LHCN-M2 (cell line): ENCODE measurements at places on chromosomes 3 and 15.
A peak's percentile ranks its signal among the peaks of the same experiment; 100 is the strongest.

GRCh38 chr15:94119298-94119811 lies 112.0 kb upstream of the MCTP2 start:
- DNase-seq, result no peak

DNA sequence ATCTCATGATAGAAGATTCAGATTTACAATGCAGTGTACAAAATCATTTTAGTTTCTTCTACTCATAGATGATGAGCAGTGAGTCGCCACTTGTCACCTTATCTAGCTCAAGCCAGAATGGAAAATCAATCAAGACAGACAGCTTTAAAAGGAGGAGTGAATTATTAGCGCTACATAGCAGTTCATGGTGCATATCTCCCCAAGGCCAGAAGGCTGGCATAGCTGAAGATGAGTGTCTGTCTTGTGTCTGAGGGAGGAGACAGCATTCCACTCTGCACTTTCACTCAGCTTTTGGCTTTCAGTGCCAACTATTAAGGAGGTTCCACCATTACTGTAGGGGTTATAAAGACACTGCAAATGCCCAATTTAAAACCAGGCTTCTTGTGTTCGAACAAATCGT lies 804.1 kb upstream of the LMCD1 start:
- no peak for DNase-seq

- no peak for DNase-seq
Observed at GRCh38 chr3:195906865-195907683, 1.3 kb downstream of the TNK2 start.

- no peak for DNase-seq
Observed at GRCh38 chr3:45889337-45889736, 3.0 kb downstream of the CCR9 start.

GRCh38 chr3:108412121-108412750 lies 98.2 kb downstream of the MYH15 start:
- DNase-seq, result no peak

DNA sequence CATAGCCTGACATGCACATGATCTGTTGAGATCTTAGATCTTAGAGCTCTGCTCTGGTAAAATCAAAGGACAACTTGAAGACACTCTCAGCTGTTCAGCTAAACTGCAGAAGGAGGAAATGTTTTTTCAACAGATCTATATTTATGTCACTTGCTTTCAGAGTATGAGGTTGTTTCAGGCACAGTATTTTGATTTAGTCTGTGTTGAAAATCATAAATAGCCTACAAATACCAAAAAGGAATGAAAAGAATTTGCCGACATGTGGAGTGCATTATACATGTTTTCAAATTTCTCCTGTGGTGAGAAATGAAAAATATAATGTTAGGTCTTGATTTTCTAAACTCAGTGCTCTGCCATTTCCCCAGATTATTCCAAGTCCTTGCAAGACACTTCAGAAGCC lies 1118.4 kb downstream of the TBL1XR1 start:
- no peak for DNase-seq

- DNase-seq, result no peak
Observed at GRCh38 chr3:31265646-31266428, 266.9 kb upstream of the STT3B start.

- DNase-seq, result peak; percentile 53
Observed at GRCh38 chr3:58063022-58063815, 55.0 kb downstream of the FLNB start.

DNA sequence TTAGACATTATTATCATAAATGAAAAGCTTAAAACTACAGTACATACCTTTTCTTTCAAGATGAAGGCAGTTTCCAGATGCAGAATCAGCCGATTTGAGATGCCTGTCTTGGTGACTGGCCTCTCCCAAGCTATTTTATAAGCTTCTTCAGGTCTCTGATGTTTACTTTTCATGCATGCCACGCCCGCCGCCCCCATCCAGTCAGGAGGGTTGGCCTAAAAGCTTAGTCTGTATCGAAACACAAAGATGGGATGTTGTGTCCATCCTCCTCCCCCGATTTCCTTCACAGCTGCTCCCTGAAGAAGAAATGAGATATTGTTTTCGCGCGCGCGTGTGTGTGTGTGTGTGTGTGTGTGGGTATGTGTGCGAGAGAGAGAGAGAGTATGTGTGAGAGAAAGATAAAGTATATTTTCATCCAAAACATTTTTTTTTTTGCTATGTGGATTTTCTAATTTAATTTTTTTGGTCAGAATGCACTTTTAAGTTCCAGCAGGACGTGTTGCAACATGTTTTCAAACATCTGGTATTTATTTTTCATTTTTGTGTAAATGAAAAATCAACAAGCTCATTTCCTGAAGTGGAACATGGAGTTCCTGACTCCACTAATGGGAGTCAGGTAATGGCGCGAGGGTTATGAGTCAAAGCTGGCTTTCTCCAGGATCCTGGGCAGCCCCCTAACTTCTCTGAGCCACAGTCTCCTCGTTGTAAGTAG lies at the start of gene APOD:
Gene APOD (minus strand): TSS at position 110 of the 712 bp plus-strand sequence. CDS start 4,479 bp downstream, outside the sequence.
- DNase-seq, result peak; percentile 74

DNA sequence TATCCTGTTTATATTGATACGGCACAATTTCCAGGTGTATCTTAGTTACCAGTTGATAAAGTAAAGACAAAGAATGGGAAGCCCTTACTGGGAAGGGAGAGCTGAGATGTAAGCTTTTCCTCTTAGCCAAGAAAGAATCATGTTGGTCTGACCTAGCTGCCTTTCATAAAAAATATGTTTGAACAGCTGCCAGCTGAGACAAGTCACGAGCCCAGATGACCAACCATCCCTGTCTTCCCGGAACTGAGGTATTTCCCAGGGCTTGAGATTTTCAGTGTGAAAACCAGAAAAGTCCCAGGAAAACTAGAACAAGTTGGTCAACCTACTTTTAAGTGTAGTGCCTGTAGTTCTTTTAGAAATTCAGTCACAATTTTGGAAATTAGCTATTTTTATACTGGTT lies 3.6 kb upstream of the MYH15 start:
- DNase-seq, result peak; percentile 78

- DNase-seq, result no peak
Observed at GRCh38 chr3:88059380-88060170, 520 bp downstream of the ZNF654 start.

DNA sequence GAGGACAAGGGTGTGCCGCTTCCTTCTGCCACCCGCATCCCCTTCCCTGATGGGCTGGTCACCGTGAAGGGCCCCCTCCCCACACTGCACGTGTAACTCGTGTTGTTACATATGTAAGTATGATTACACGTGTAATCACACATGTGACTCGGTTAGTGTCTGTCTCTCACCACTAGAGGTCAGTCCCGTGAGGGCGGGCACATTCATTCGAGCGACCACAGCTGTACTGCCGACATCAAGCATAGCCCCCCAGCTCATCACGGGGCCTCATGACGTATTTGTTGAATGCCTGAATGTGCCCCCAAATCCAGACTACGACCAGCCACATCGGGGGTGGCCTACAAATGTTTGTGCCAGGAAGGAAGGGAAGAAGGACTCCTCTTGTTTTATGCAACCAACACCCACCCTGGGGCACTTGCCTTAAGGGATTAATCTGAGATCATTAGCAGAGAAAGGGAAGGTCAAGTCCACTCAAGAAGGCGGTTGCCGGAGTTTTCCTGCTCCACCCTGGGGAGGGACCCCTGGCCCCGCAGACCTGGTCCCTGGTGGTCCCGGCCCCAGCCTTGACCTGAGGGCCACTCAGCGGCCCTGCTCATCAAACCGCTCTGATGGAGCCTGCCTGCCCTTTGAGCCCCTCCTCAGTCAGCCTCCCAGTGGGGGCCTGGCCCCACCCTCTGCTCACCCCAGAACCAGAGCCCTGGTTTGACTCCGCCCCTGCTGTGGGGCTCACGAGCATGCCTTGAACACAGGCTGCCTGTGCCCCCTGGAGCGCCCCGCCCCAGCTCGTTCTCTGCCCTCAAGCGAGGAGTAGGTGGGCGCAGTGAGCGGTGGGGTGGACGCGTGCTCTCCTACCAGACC lies 52.8 kb downstream of the RGMA start:
- DNase-seq, result no peak

DNA sequence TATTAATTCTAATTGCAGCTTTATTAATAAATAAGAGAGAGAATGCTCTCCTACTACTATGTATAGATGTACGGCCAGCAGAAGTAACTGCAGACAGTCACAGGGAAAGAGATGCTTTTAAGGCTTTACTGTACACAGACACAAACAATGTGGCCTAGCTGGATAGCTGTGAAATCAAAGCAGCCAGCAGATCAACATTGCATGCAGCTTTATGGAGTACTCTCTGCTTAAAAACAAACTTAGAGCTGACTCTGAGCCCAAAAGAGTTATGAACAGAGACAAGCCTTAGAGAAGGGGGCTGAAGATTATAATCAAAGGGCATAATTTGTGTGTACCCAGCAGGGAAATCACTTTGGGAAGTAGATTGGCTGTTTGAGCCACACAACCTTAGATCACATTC lies 47.2 kb downstream of the CADM2 start:
- no peak for DNase-seq

DNA sequence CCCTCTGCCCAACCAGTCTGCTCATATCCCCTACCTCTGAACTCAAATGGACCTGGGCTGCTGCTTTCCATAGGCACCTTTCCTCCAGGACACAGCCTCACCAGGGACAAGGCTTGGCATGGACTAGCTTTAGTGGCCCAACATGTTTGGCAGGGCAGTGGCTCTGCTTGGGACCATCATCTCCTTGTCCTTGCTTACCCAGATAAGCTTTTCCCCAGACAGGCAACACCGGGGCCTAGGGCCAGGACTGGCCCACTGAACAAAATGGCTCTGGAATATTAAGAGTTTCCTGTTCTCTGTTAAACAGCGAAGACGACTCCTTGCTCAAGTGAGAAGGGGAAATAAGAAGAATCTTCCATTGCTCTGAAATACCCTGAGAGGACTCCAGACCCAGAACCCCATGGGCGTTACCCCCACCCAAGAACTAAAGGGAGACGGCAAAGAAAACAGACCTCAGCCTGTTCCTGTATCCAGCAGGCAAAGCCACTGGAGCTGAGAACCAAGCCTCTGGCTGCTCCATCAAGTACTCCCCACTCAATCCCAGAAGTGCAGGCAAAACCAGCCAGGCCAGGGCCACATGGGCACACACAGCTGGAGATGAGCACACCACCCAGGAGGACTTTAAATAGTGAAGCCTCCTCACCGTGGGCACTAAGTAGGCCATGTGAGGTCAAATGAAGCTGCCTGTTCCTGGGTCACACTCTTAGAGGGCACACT lies 45.5 kb downstream of the CTNNB1 start:
- DNase-seq, result no peak

DNA sequence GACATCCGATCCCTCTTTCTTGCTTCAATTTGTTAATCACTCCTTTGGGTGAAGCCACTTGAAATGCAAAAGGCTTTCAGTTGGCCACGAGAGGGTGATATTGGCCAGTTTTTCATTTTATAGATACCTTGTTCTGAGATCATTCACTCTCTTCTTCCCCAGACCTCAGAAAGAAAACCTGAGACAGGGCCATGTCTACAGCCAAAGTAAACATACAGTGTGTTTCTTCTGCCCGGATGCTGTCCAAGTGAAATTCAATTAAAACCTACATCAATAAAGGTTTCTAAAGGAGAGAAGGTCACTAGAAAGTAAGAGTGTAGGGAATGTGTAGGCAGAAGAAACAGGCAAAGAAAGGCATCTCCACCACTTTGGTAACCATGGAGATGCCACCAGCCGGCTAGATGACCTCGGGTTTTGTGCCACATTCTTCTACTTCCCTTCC lies 39.5 kb upstream of the FMN1 start:
- DNase-seq, result peak; percentile 52

GRCh38 chr3:58369038-58369437 lies 36.3 kb downstream of the PXK start:
- DNase-seq, result no peak

DNA sequence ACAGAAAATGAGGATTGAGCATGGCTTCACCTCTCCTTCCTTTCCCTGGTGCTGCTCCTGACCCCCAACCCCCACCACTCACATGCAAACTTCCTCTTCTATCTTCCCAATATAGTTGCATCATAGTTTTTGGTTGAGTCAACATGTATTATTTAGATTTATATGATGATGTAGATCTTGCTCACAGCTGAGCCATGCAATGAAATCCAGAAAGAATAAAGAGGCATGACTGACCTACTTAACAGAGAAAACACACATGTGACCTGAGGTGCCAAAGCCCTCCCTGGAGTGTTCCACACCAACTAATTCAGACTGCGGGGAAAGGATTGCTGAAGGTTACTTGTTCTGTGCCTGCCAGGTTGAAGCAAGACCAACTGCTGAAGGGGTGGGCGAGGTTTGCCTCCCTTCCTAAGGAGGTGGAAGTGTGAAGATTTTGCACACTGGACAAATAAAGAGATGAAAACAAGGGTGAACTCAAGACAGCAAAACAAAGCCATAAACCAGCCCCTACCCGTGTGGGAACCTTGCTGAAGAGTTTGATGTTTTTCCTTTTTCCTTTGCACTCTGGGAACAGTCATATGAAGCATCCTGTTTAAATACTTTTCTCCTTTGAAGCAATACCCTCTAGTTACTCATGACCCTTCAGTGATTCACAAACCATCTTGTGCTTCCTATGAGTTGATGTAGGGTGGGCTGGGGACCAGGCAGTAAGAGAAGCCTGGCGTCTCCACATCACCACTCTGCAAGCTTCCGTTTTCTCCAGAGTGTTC lies 155.2 kb upstream of the UBE2E1 start:
- peak; percentile 90 for DNase-seq

GRCh38 chr3:124582196-124582595 lies 148.1 kb upstream of the UMPS start:
- no peak for DNase-seq

DNA sequence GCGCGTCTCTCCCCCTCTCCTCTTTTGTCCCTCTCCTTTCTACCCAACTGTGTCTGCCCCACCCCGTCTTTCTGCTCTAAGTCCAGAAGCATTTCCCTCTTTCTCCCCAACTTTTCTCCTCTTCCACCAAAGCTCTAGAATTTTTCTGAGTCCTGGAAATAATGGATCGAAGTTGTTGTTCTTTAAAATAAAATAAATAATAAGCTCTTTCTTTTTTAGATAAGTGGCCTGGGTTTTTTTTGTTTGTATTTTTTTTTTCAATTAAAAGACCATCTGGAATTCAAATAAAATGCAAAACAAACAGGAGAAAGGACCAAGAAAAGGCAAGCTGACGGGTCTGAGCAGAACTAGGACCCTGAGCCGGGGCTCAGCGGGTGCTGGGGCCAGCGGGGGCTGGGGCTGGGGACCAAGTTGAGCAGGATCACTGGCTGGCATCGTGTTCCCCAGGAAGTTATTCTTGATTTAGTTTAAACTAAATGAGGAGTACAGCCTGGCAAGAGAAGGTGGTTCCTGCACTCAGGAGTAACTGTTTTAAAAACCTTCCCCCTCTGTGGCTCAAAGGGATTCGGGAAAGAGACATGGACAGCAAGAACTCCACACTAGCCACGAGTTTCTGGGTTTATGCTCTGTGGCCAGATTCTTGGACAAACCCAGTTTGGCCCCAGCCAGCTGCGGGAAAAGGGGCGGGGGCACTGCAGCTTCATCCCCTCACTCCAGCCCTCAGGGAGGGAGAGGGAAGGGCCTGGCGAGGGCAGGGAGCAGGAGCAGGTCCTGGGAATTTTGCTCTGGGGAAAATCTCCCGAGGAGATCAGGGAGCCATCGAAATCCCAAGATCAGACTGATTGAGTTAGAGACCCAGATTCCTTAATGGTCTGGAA lies 8.4 kb downstream of the GATA2 start:
- no peak for DNase-seq

DNA sequence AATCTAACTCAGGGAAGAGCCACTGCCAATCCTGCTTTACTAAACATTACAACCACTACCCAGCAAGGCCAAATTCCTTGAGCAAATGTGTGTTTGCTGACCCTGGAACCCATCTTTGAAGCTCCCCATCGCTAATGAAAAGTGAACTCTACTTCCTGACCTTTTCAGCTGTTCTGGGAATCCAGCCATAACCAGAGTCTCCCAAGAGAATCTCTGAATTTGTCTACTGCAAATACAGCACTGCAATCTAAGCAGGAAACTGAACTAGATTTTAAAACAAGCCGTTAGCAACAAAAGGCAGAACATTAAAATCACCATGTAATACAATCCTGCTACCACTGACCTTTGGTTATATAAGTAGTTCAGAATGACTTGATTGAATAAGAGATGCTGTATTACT lies 309.2 kb downstream of the MAGI1 start:
- DNase-seq, result peak; percentile 93
